ENCODE measurements at places on chromosomes 1 and 21.

DNA sequence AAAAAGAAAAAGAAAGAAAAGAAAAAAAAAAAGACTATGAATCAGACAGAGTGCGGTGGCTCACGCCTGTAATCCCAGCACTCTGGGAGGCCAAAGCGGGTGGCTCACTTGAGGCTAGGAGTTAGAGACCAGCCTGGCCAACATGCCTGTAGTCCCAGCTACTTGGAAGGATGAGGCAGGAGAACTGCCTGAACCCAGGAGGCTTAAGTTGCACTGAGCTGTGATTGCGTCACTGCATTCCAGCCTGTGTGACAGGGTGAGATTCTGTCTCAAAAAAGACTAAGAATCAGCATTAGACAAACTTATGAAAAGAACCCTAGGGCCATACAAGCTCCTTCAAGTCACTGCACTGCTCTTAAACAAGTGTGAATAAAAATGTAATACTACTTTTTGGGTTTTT is 16.9 kb downstream of the PSMB4 start:
- no peaks in the 10 kb centered on the region for H3K4me1 ChIP-seq
- no peak overlapping the region for H3K27ac ChIP-seq
- no peak for DNase-seq
- no peaks in the 10 kb centered on the region for H3K36me3 ChIP-seq
- no peak overlapping the region for H3K4me3 ChIP-seq
- H3K27me3 ChIP-seq, result no peaks in the 10 kb centered on the region

DNA sequence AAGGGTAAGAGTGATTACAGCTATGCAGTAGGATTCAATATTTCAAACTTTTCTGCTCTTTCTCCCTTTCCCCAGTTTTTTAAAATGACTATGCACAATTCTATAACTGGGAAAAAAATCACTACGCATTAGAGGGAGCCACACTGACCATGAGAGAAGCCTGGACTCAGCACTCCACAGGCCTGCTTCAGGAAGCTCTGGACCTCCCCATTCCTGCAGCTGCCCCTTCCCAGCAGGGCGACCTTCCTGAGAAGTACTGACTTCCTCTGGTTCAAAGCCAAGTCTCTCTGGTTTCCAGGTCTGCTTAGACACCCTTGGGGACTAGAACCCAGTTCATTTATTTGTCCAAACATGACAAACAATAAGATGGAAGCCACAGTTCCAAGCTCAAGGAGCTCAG is 42.0 kb upstream of the CLSTN1 start:
- no peaks in the 10 kb centered on the region for H3K27me3 ChIP-seq
- H3K27ac ChIP-seq, result no peak overlapping the region
- no peak for DNase-seq
- peaks cover 14% of the 10 kb centered on the region for H3K4me1 ChIP-seq
- no peak overlapping the region for H3K4me3 ChIP-seq

GRCh38 chr1:169867012-169867675 is 26.6 kb downstream of the SCYL3 start:
- H3K27me3 ChIP-seq, result no peaks in the 10 kb centered on the region
- DNase-seq, result no peak
- no peaks in the 10 kb centered on the region for H3K4me1 ChIP-seq
- peaks cover 12% of the 10 kb centered on the region for H3K36me3 ChIP-seq

- no peak overlapping the region for H3K27ac ChIP-seq
- no peaks in the 10 kb centered on the region for H3K27me3 ChIP-seq
- no peak for DNase-seq
- no peak overlapping the region for H3K4me3 ChIP-seq
Measured at GRCh38 chr21:42042651-42043050, 28.5 kb upstream of the UMODL1 start.

GRCh38 chr1:75719810-75720209 is 4.7 kb upstream of the ACADM start:
- H3K36me3 ChIP-seq, result no peaks in the 10 kb centered on the region
- peaks cover 25% of the 10 kb centered on the region for H3K4me1 ChIP-seq
- DNase-seq, result no peak
- H3K4me3 ChIP-seq, result no peak overlapping the region
- H3K27me3 ChIP-seq, result no peaks in the 10 kb centered on the region
- H3K27ac ChIP-seq, result no peak overlapping the region

DNA sequence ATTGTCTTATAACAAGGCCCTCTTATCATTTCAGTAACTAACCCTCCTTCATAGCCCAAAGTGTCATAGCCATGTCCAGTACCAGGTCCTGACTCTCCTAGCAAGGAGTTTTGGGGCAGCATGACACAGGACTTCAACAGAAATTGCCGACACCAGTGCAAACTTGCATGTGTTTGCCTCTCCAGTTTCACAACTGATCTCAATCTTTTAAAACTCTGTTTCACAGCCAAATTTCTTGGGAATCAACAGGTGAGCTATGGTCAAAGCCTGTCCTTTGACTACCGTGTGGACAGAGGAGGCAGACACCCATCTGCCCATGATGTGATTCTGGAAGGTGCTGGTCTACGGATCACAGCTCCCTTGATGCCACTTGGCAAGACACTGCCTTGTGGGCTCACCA is 36.8 kb downstream of the LAMC2 start:
- no peak overlapping the region for H3K27ac ChIP-seq
- H3K36me3 ChIP-seq, result no peaks in the 10 kb centered on the region
- peaks cover 15% of the 10 kb centered on the region for H3K4me1 ChIP-seq
- no peaks in the 10 kb centered on the region for H3K27me3 ChIP-seq

DNA sequence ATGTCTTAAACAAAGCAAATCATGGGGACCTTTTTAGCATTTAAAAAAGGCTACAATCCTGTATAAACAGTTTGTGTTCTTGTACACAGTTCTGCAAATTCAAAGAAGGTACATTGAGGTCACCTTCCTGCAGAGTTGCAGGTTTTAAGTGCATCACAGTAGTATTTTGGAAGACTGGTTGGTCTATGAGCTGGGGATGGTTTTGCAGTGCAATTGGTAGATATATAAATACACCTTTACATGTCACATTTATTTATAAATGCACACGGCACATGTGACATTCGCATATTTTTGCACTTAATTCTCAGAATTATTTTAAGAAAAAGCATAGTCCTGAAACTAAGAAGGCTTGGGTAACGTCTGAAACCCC is 599 bp upstream of the ITPKB start:
- no peak overlapping the region for H3K4me3 ChIP-seq
- no peaks in the 10 kb centered on the region for H3K27me3 ChIP-seq
- peaks cover 15% of the 10 kb centered on the region for H3K4me1 ChIP-seq
- DNase-seq, result no peak

GRCh38 chr1:176957603-176958002 is 206.9 kb downstream of the ASTN1 start:
- DNase-seq, result no peak
- no peak overlapping the region for H3K27ac ChIP-seq
- no peaks in the 10 kb centered on the region for H3K27me3 ChIP-seq

GRCh38 chr1:28642847-28643635 is at the start of gene TAF12:
TAF12 (minus strand) TSS chr1:28643067; CDS start chr1:28622081, 20,986 bp downstream.
- no peaks in the 10 kb centered on the region for H3K27me3 ChIP-seq
- H3K4me3 ChIP-seq, result peak within 1 kb of the TSS; percentile 50
- peak within 1 kb of the TSS; percentile 95 for H3K27ac ChIP-seq
- no peaks in the 10 kb centered on the region for H3K36me3 ChIP-seq
- peak; percentile 56 for DNase-seq

- H3K36me3 ChIP-seq, result no peaks in the 10 kb centered on the region
- no peak overlapping the region for H3K4me3 ChIP-seq
- H3K27me3 ChIP-seq, result no peaks in the 10 kb centered on the region
- peaks cover 36% of the 10 kb centered on the region for H3K4me1 ChIP-seq
- H3K27ac ChIP-seq, result no peak overlapping the region
Measured at GRCh38 chr1:3479511-3480368, 25.3 kb downstream of the ARHGEF16 start.

DNA sequence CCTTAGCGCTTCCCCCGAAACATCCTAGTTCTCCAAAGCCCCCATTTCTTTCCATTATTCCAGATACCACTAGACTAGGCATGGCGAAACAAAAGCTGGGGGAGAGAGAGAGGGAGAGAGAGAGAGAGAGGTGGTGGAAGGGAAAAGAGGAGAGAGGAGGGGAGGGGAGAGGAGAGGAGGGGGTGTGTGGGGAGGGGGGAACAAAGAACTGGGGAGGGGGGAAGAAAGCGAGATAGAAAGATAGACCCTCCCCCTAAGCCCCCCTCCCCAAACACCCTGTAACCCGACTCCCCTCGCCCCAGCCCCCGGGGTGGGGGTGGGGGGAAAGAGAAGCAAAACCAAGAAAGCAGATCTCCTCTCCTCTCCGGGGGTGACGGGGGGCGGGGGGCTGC is 352 bp downstream of the MEX3A start:
- H3K27me3 ChIP-seq, result no peaks in the 10 kb centered on the region
- no peaks in the 10 kb centered on the region for H3K36me3 ChIP-seq
- peaks cover 10% of the 10 kb centered on the region for H3K4me1 ChIP-seq

DNA sequence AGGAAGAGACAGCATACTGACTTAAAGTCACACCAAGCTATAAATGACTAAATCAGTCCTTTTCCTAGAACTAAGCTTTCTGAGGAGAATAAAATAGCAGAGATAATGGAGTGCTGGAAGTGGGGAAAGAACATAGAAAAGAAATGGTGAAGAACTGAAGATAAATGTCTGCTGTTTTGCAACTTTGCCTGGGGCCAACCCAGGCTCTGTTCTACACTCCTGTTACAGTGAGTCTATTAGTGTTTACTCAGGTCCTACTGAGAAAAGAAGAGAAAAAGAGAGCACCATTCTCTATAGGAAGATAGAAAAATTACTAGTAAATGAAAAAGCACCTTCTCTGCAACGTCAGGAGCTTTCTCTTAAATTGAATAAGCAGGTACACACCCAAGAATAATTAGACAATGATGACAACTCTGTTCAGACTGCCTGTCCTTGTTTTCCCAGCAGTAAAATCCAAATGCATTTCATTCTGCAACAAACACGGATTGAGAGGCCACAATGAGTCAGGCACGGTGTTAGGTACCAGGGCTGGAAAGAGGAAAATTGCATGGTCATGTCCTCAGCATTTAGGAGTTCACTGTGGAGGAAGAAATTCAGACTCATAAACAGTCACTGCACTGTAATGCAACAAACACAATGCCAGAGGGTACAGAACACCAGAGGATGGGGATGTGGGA is 139.4 kb upstream of the CAMK1G start:
- no peaks in the 10 kb centered on the region for H3K4me1 ChIP-seq
- H3K4me3 ChIP-seq, result no peak overlapping the region
- H3K27me3 ChIP-seq, result no peaks in the 10 kb centered on the region
- H3K27ac ChIP-seq, result peak overlapping the region; percentile 60
- H3K36me3 ChIP-seq, result no peaks in the 10 kb centered on the region

DNA sequence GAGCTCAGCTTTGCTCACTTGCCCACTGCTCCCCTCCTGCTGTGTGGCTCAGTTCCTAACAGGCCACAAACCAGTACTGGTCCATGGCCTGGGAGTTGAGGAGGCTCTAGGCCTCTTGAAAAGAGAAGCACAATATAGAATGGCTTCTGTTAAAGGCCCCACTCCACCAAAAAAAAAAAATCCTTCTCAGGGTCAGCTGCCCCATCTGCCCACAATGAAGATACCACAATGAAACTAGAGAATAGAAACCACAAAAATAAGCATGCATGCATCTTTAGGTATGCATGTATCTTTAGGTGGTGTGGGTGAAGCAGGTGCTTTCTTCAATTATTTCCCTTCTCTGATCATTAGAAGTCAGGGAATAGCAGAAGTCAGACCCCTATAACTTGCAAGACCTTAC is 620.4 kb upstream of the BEND5 start:
- H3K27me3 ChIP-seq, result no peaks in the 10 kb centered on the region
- H3K27ac ChIP-seq, result no peak overlapping the region
- H3K36me3 ChIP-seq, result no peaks in the 10 kb centered on the region
- H3K4me1 ChIP-seq, result no peaks in the 10 kb centered on the region

DNA sequence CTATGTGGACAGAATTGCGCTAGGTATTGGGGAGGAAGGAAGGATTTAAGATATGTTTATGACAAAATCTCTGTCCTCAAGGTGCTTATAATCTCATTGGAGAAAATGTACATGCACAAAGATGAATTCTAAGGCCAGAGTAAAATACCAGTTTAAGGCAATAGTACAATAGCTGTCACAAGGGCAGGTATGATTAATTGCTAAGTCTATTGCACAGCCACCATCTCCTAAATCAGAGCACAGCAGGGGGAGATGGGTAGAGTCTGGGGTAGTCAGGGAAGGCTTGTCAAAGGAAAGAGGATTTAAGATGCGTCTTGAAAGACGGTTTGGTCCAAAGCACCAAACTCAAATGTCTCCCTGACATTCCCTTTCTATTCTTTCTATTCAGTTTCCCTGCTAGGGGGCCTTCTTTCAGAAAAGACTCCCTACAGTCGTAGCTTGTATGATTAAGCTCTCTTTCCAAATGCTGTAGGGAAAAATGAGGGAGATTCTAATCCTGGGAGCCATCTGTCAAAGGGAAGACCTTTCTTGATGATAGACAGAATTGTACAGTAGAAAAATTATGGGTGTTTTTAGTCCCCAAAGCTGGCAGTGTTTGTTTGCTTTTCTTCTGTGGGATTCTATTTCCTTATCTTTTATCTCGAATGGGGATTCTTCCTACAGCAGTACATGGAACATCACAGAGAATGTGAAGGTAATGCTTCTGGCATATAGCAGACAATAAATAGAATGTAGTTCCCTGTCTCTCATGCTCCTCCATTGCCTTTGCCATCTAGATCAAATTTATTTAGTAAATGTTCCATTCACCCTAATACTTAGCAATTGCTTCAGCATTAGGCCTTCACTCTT is 107.6 kb upstream of the NFIA start:
- no peak overlapping the region for H3K4me3 ChIP-seq
- H3K27me3 ChIP-seq, result no peaks in the 10 kb centered on the region
- H3K27ac ChIP-seq, result no peak overlapping the region
- no peaks in the 10 kb centered on the region for H3K36me3 ChIP-seq

DNA sequence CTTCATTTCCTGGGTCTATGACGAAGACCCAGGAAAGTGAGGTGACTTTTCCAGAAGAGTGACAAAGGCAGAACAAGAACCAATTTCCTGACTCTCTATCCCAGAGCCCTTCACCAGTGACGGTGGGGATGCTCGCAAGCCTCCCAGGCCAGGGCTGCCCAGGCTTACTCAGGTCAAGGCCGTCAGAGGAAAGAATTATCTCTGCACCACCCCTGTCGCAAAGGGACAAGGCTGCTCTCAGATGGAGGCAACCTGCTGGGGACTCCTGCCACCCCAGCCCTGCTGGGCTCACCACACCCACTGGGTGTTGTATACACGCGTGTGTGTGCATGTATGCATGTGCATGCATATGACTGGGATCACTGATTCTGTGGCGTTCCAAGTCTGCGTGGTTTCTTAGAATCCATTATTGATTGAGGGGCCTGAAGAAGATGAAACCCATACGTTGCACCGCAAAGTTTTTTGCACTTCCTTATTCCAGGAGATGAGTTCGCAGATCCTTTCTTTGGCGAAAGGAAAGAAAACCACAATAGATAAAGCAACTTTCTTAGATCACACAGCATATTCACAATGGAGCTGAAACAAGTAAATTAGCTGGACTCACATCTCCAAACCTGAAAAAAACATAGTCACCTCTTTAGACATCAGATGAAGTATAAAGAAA is 255.8 kb downstream of the RHOU start:
- H3K4me1 ChIP-seq, result peaks cover 9% of the 10 kb centered on the region
- H3K36me3 ChIP-seq, result no peaks in the 10 kb centered on the region
- H3K27ac ChIP-seq, result peak overlapping the region; percentile 70

Data from esophagus squamous epithelium (tissue), 5 donors.